ENCODE measurements at places on chromosomes 7 and 10.

DNA sequence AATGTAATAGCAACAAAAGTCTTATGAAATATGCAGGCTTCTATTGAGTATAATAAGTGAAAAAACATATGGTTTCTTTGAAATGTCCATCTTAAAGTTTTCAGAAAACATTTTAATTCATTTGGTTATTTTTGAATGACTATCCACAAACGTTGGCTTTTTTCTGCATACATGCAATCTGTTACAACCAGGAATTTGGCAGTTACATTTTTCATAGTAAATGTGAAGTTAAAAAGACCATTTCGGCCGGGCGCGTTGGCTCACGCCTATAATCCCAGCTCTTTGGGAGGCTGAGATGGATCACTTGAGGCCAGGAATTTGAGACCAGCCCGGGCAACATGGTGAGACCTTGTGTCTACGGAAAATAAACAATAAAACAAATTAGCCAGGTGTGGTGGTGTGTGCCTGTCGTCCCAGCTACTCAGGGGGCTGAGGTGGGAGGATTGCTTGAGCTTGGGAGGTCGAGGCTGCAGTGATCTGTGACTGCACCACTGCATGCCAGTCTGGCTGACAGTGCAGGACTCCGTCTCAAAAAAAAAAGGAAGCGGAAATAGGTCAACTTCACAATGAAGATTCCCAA is 73.9 kb upstream of the NMT2 start:
- DNase-seq, result no peak

GRCh38 chr10:119441921-119442757 is 100.4 kb downstream of the RGS10 start:
- DNase-seq, result peak; percentile 49

DNA sequence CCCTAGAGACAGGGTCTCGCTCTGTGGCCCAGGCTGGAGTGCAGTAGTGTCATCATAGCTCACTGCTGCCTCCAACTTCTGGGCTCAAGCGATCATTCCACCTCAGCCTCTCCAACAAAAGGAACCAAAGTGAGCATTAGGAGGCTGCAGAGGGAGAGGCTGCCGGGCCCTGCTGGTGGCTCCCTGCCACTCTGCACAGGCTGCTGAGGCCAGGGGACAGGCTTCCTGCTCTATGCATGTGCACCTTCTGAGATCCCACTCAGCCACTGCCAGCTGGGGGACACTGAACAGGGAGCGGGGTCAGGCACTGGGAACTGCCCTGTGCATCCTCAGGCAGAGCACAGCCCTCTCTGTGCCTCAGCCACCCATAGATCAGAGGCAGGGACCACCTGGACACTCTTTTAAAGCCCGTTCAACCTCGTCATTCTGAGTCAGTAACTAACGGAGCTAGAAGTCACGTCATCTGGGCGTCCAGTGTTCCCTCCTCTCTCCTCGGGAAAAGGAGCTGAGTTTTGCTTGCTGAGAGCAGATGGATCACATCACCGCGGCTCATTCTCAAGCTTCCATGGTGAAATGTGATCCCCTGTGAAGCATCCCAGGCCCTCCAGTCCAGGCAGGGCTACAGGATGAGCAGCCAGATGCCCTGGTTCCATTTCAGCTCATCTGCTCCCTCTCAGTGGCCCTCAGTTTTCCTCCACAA is 109.6 kb downstream of the MYL10 start:
- no peak for DNase-seq

- no peak for DNase-seq
Observed at GRCh38 chr10:96276831-96277230, 5.5 kb upstream of the BLNK start.

- no peak for DNase-seq
Observed at GRCh38 chr7:28055161-28055544, 125.4 kb downstream of the JAZF1 start.

DNA sequence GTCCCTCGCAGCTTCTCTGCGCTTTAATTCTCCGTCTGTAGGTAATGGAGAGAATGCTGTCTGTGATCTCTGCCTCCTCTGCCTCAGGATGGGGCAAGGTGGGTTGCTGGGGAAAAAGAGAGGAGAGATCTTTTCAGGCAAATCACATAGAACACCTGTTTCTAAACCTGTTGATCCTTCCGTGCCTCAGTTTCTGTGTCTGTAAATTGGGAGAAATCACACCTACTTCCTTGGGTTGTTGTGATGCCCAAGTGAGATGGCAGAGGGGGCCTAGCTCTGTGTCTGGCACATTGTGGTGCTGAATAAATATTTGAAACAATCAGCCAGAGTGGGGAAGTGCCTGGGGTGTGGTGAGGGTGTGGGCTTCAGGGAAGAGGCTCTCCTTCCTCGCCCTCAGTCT is 28.8 kb downstream of the KAZALD1 start:
- no peak for DNase-seq

DNA sequence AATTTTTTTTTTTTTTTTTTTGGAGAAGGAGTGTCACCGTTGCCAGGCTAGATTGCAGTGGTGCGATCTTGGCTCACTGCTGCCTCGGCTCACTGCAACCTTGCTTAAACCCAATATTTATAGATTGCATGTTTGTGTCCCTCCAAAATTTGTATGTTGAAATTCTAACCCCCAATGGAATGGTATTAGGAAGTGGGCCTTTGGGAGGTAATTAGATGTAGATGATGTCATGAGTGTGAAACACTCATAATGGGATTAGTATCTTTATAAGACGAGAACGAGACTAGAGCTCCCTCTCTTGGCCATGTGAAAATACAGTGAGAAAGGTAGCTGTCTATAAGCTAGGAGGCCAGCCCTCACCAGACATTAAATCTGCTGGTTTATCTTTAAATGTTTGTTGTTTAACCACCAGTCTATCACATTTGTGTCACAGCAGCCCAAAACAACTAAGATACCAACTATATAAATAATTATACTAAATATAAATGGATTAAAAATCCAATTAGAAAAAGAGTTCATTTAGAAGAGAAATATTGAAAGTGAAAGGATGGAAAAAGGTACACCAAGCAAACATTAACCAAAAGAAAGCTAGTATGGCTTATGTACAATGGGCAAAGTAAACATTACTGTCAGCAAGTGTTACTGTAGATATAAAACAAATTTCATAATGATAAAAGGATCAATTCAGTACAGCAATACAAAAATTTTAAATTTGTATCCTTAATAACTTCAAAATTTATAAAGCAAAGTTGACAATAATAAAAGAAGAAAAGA is 9.3 kb downstream of the TCAF1 start:
- DNase-seq, result no peak

GRCh38 chr7:74217455-74218342 is 7.9 kb downstream of the LAT2 start:
- peak; percentile 35 for DNase-seq

GRCh38 chr10:99851825-99852224 is 69.4 kb downstream of the ABCC2 start:
- DNase-seq, result no peak

- no peak for DNase-seq
Observed at GRCh38 chr7:44960011-44960580, 18.7 kb downstream of the MYO1G start.

GRCh38 chr10:49615213-49615612 is 1.4 kb downstream of the CHAT start:
- DNase-seq, result no peak

- DNase-seq, result no peak
Observed at GRCh38 chr10:86370006-86370585, 3.5 kb upstream of the GRID1 start.

DNA sequence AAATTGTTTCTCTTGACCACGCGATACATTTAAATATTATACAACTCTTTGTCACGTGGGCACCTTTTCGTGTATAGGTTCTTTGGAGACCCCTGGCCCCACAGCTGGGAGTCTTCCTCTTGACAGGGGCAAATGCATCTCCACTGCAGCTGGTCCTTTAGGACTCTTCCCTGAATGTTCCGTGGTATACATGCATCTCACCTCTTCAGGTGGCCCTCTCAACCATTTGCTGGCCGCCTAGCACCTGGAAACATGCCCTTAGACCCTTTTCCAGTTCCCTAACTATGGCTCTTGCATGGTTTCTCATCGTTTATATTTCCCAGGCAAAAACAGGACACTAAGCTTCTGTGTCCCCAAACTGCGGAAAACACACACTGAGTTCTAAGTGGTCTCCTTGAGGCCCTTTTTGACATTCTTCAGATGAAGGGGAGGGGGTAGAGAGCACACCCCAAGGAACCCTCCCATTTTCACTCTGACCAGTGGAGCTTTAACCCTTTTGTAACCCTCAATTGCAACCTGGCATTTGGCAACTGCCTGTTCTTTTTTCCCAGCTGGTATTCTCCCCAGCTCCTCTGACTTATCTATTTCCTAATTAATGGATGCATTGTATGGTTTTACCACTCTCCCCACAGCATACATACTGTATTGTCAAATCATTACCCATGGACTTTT is 20.6 kb downstream of the HNRNPA2B1 start:
- DNase-seq, result no peak

DNA sequence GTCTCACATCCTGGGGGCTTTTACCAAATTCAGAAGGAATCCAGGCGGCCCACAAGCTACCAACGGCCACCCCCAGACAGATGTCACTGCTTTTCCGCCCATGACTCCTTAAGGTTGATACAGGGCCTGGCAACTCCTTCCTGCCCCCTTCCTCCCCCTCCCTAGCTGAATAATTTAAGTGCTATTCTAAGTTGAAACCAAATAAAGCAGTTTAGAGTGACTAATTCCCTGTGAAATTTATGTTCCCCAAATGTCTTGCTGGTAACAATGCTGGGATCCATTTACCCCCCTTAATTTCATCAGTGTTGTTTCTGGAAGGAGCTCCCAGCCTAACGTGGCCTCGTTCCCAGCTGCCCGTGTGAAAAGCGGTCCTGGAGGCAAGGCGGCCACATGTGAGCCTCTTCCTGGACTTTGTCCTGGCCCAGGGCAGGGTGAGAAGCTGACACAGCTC is 109.6 kb downstream of the TMEM130 start:
- DNase-seq, result no peak

DNA sequence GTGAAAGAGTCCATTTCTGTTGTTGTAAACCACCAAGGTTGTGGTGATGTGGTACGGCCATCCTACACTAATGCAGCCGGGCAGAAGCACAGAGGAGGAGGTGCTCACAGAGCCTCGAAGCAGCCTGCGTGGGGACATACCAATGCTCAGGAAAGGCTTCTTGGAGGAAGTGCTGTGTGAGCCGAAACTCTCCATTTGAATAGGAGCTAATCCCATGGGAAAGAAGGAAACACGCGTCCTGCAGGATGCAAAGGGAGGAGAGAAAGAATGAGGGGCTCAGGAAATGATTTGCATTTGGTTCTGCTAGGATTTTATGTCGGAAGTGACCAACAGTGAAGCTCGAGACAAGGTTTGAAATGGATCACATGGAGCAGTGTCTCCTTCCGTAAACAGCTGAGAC is 477.9 kb upstream of the ANKRD30A start:
- no peak for DNase-seq
